AG04450 (cell line): ENCODE measurements at places on chromosomes 4 and X.

DNA sequence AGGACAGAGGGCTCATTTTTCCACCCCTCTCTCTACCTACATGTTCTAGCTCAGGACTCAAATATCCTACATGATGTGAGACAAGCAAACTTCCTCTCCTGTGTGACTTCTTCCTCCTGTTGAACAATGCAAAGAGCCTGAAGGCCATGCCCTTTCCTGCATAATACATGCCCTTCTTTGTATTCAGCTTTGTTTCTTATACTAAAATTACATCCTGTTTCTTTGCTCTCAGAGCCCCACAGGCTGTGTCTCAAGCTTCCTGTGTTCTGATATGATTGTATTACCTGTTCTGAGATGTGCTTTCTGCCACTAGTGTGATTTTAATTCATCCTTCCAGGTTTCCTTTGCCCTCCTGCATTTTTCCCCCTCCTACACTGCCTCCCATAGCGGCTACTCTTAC is 166.4 kb upstream of the AFF2 start:
- DNase-seq: no peak

GRCh38 chrX:9656871-9657270 is 108.8 kb downstream of the GPR143 start:
- DNase-seq: no peak

GRCh38 chr4:29262986-29263385 is 1457.2 kb upstream of the PCDH7 start:
- peak; percentile 11 for DNase-seq

- no peak for DNase-seq
These were observed 130.9 kb upstream of the CASK start for GRCh38 chrX:42054256-42054655.

DNA sequence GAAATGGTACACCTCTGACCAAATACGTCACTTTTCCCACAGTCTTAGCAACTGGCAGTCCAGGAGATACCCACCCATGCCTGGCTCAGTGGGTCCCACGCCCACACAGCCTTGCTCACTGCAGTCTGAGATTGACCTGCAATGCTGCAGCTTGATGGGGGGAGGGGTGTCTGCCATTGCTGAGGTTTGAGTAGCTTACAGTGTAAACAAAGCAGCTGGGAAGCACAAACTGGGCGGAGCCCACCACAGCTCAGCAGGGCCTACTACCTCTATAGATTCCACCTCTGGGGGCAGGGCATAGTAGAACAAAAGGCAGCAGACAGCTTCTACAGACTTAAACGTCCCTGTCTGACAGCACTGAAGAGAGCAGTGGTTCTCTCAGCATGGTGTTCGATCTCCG is 52.7 kb downstream of the AMER1 start:
- DNase-seq: no peak

GRCh38 chr4:141229408-141230101 is 8.9 kb downstream of the ZNF330 start:
- no peak for DNase-seq

DNA sequence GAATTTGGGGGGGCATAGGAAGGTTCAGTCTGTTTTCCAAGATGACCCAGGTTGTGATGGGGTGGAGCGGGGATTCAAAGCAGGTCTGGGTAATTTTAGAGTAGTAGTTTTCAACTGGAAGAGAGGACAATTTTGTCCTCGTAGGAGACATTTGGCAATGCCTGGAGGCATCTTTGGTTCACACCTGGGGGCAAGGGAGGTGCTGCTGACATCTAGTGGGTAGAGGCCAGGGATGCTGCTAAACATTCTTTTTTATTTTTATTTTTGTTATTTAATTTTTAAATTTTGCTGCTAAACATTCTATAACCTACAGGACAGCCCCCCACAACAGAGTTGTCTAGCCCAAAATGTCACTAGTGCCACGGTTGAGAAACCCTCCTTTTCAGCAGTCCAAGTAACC is 1.9 kb downstream of the RAB9A start:
- DNase-seq: no peak

DNA sequence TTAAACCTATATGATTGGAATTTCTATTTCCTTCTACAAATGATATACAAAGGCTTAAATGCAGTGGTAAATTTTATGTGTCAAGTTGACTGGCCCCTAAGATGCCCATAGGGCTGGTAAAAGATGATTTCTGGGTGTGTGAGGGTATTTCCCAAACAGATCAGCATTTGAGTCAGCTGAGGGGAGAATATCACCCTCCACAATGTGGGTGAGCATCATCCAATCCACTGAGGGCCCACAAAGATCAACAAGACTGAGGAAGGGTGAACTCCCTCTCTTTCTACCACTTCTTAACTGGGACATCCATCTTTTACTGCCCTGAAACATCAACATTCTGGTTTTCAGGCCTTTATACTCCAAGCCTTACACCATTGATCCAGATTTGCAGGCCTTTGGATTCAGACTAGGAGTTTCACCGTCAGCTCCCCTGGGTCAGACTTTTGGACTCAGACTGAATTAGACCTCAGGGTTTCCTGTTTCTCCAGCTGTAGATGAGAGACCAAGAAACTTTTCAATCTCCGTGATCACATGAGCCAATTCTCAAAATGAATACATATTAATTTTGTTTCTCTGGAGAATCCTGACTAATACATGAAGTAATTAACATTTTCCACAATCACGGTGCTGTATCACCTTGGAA is 1020.7 kb upstream of the SLIT2 start:
- DNase-seq: no peak

GRCh38 chr4:2101346-2102044 is 42.4 kb downstream of the NAT8L start:
- DNase-seq: no peak

DNA sequence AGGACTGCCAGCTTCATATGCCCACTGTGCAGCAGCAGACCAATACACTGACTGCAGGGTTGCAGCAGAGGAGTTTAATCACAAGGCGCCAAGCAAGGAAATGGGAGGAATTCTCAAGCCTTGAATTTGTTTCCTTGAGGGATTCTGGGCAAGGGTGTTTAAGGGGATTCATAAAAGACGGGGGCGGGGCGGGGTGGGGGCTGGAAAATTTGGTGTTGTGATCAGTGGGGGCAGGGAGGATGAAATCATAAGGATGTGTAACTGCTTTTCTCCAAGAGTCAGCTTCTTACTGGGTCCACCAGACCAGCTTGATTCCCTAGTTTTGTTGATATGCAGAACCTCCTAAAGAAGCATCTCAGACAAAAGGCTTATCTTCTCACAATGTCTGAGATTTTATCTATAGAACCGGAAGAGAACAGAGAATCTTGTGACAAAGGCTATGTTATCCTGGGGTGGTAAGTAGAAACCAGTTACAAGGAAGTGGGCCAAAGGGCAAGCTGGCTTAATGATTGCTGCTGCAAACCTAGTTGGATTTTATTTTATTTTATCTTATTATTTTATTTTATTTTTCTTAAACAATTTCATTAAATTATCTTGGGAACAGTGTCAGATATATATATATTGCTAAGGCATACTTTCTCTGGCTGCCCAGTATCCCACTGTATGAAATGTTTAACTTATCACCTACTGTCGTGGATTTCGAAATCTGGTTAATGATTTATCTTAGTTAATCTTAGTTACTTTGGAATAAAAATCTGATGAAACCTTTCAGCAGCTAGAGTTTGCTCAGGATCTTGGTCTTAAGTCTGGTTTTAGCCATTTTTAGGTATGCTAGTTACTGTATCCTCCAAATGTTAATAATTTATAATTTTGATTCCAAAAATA is 276.4 kb downstream of the RPA4 start:
- no peak for DNase-seq

DNA sequence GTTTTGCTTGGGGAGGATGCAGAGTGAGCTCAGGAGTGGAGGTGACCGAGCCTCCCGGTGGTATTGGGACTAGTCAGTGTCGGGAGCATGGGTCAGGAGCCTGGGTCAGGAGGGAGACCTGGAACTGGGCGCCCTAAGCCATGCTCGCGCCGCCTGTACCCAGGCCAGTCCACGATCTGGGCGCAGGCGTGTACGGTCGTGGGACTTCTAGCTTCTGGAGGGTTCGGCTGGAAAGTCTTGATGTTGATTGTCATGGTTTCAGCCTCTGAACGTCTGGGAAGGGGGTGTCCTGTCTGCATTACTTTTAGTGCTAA is 244 bp downstream of the EIF2S3 start:
- no peak for DNase-seq

- no peak for DNase-seq
These were observed 52.8 kb upstream of the GPC4 start for GRCh38 chrX:133468051-133468450.

DNA sequence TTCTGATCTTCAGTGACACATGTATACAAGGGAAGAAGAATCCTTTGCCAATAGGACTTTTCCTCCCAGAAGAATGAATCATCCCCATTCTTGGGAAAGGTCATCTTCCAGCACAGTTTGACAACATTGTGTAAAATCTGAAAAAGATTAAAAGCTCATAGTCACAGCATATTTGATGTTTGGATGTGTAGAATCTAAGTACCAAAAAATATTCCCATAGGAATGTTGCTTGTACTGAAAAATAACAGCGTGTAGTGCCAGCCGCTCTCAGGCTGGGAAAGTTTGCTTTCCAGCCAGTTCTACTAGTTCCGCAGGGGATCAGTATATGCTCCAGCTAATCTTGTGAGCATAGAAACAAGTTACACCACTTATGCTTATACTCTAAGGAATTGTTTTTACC is 74.7 kb upstream of the IL13RA1 start:
- DNase-seq: no peak

DNA sequence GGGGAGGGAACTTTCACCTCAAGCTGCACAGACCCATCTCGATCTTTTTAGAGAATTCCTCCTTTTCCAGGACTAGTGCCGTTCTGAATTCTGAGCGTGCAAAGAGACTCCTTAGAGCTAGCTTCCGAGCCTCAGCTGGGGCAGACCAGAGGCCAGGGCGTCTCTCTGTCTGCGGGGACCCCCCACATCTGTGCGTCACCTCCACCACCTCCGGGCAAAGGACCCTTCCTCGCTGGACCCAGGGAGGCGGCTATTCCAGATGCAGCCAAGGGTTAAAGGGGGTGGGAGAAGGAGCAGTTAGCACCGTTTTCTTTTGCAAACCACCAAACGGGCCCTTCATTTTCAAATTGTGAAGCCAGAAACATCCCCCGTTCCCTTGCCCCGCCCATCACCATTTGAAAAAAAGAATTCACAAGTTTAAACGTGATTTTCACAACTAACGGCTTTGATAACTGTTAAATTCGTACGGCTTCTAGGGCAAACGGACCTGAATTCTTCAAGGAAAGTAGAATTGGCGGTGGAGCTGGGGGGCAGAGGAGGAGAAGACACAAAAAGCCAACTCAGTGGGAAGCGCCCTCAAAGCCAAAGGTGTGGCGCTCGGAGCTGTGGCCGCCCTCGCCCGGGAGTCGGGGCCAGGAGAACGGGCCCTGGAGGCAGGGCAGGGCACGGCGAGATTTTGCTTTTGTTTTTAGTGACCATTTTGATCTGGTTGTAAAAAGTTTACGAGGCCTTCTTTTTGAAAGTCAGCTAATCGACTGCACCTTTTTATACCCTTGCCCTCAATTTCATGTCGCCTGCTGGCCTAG is 3.3 kb upstream of the PDGFRA start:
- no peak for DNase-seq

DNA sequence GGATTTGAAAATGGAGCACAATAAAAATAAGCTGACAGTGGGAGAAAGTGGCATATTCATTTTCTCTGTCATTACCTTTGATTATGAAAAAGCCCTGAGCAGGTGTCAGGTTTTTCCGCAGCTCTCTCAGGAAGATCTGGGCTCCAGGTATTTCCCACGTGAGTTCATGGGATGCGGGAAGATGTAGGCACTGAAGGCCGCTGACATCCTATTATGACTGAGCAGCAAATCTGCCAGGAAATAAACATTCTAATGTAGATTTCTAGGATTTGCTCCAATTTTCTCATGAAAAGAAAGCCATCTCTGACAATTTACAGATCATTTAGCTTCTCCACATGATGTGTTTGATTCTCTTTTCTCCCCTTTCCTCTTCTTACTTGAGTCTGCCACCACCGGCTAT is 160.7 kb downstream of the KIT start:
- DNase-seq: no peak

GRCh38 chrX:107787827-107788226 is 10.3 kb downstream of the NCBP2L start:
- DNase-seq: no peak

GRCh38 chrX:107454302-107454701 is 4.8 kb downstream of the FRMPD3 start:
- no peak for DNase-seq

GRCh38 chrX:63929608-63930007 is 144.6 kb upstream of the ARHGEF9 start:
- DNase-seq: no peak

DNA sequence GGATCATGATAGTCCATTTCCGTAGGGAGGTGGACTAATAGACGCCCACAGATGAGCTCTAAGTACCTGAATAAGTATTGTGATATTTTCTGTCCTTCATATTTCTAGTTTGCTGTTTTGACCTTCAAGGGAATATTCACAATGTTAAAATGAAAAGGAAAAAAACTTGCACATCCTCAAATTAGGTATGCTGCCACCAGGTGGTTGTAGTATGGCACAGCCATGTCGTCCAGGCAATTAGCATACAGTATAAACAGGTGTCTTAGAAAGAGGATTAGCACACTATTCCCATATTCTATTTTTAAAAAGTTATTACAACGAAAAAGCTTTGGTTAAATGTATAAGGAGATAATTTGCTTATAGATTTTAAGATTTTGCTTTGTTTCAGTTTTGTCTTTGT is 802.0 kb downstream of the RPA4 start:
- DNase-seq: no peak

DNA sequence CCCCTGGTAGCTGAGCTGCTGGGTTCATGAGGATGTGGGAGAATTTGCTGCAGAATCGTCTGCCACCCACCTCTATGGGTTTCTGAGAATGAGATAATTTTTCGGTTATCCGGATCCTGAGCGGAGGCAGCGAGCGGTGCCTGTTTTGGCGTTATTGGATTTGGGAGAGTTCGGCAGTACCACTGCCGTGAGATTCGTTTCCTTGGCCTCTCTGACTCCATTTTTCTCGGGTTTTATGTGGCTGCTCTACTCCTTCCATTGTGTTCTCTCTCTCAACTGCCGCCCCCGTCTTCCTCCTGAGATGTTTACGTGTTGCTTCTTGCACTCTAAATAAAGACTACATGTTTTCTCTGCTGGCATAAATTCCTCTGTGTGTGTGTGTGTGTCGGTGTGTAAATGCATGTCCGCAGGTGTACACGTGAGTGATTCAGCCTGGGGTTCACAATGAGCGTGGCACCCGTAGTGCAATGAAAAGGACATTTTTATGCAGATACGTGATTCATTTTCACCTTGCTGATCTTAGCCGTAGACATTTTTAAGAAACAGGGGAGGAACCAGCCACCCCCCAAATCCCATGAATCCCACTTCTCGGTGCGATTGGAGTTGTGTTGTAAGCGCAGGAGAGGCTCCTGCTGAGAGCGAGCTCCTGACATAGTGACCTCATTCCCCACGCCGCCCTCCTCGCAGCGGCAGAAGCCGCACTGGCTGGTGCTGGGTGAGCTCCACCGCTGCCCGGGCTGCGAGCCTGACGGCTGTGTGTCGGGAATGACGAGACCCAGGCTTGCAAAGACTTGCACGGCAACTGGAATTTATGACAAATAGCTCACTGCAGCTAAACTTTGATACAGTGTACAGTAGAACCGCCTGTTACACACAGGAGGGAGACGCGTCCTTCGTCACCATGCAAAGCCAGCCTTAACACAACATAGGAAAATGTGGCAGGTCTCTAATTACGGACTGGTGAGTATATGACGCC is 82.2 kb downstream of the STOX2 start:
- peak; percentile 65 for DNase-seq
